SK-N-SH treated with all-trans-retinoic acid at 6 μM for 48 hours (cell line): ENCODE measurements at places on chromosomes 12 and 14.

DNA sequence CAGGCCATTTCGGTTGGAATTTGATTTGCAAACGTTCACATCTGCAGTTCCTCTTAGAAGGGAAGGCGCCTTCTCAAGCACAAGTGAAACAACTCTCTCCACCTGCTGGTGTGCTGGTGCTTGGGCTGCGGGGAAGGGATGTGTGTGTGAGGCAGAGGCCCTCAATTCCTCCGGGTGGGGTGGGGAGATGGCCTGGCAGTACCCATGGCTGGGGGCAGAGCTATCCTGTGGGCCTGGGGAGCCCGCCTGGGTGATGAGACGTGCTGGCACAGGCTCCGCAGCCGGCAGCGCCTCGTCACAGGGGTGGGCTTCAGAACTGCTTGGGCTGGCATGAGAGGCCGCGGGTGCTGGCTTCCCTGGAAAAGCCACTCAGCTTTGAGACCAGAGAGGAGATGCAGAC, 28.9 kb upstream of the TDRD9 start:
- no peak for ATAC-seq

- ATAC-seq, result no peak
Measured at GRCh38 chr12:15782667-15783066, 6.5 kb downstream of the EPS8 start.

- peak; percentile 55 for ATAC-seq
Measured at GRCh38 chr12:83468988-83469908, 782.5 kb downstream of the TMTC2 start.

DNA sequence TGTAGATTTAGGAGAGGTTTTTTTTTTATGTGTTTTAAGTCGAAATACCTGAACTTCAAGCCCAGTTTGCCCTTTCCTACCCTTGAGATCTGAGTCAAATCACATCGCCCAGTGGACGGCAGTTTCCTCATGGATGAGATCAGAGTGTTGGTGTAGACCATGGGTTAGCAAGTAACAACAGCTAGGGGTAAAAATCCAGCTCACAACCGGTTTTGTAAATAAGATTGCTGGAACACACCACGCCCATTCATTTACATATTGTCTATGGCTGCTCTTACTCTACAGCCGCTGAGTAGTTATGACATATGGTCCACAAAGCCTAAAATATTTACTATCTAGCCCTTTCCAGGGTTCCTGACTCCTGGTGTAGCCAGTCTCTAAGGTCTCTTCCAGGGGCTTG, 158.5 kb upstream of the PLEKHG7 start:
- ATAC-seq, result no peak

GRCh38 chr14:68312884-68313610, 479.8 kb downstream of the ZFP36L1 start:
- ATAC-seq, result no peak

GRCh38 chr14:21093769-21094681, 4.4 kb downstream of the ZNF219 start:
- ATAC-seq, result no peak

GRCh38 chr12:77005611-77006098, 59.7 kb downstream of the E2F7 start:
- peak; percentile 73 for ATAC-seq

DNA sequence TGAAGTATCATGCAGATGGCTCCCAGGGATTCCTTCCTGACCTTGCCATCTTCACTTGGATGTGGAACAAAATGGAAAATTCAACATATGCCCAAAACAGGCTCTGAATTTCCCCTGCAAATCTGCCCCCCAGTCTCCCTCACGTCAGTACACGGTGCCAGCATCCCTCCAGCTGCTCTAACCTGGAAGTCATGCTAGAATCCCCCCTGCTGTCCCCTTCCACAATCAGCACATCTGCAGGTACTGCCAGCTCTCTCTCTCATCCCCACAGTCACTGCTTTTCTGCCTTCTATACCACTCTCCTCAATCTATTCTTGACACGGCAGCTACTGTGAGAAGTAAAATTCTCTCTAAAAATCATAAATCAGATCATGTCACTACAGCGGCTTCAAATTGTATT, 21.6 kb downstream of the GALNT6 start:
- ATAC-seq, result no peak

DNA sequence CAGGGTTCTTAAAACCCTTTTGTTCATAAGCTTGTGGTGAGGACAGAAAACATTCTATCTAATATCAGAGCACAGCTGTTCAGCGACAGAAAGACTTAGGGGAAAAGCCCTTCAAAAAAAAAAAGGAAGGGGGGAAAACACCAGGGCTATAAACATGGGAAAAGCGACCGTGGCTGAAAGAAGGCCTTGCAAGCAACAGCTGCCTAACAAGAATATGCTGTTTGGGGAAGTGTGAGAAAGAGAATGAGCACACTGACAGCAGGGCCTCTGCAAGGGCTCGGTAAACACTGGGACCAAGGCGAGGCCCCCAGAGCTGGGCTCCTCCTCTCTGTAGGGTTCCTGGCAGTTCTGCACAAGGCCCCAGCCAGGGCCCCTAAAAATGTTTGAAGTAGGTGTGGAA, 27.4 kb upstream of the CCND2 start:
- no peak for ATAC-seq

GRCh38 chr14:50308363-50308915, 3.6 kb downstream of the L2HGDH start:
- ATAC-seq, result no peak

GRCh38 chr14:73243341-73243740, 6.0 kb downstream of the PAPLN start:
- no peak for ATAC-seq

DNA sequence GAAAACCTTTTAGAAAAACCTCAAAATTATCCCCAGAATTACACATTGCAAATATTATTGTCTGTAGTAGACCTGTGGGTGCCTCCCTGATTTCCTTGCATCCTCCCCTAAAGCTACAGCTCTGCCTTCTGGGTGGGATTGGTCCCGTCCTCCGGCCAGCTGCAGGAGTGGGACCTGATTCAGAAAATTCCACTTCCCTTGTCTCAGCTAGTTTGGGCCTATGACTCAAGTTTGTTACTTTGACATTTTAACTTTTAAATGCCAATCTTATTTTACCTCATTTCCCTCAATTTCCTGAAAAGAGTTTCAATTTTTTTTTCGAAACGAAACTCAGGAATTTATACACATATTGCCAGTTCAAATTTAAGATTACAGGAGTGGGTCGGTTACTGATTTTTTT, 13.2 kb upstream of the SLC41A2 start:
- no peak for ATAC-seq

DNA sequence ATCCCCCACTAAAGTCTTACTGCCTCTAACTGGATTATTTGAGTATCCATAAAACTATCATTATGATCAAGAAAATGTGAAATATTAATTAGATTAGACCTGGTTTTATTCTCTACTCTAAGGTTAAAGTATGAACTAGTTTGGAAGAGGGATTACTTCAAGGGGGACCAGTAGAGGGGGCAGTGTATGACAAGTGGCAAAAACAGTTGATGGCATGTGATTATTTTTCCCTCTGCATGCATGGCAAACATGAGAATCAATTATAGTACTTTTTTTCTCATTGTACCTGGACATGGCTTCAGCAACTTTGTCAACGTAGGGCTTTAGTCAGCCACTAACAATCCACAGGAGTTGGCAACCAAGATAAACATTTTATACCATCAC, 145.0 kb upstream of the SLC38A2 start:
- ATAC-seq, result no peak

GRCh38 chr14:104149617-104150135, 11.3 kb downstream of the KIF26A start:
- peak; percentile 87 for ATAC-seq

DNA sequence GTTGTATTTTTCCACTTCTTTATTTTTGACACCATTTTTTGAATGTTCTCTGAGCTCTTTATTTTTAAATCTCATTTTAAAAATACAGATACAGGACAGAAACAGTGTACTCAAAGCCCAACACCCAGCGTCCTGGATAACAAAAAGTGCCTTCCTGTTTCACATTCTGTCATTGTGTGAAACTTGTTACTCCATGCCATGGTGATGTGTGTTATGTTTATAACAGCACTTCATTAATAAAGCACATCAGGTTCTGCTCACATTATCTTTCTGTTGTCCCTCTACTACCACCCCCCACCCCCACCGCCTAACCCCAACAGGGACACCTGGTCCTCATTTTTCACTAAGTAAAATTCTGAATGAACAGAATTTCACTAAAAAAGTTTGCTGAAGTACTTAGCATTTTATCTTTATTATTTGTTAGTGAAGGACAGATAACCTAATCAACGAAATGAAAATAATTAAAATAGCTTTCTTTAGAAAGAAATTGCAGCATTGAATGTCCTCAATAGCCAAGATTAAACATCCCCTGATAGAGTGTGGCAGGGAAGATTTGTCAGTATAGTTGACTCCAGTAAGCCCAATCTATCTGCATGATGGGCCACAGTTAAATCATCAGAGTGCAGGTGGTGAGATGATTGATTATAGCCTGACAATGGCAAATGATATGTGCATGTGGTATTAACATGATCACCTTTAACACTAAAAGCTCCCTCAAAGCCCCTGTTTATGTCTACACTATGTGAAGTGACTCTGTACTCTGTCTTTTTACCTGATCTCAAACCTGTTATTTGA, 153.9 kb downstream of the ACSS3 start:
- ATAC-seq, result no peak

- no peak for ATAC-seq
Measured at GRCh38 chr12:49556391-49557186, 11.4 kb downstream of the MCRS1 start.

DNA sequence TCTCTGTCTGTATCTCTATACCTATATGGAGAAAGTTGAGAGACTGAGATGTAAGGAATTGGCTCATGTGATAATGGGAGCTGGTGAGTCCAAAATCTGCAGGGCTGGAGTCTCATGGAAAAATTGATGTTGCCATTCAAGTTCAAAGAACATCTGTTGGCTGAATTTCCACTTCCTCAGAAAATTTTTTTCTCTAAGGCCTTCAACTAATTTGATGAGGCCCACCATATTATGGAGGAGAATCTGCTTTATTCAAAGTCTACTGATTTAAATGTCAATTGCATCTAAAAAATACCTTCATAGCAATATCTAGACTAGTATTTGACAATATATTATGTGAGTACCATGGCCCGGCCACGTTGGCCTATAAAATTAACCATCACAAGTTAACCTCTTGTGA, 261.4 kb downstream of the VRK1 start:
- ATAC-seq, result no peak

- no peak for ATAC-seq
Measured at GRCh38 chr12:114764510-114764909, 80.5 kb upstream of the TBX3 start.

GRCh38 chr12:34289431-34290380, 267.4 kb downstream of the ALG10 start:
- no peak for ATAC-seq

GRCh38 chr12:1695886-1696670, 5.2 kb downstream of the ADIPOR2 start:
- ATAC-seq, result no peak

GRCh38 chr12:19338405-19338804, 100.9 kb upstream of the AEBP2 start:
- no peak for ATAC-seq

DNA sequence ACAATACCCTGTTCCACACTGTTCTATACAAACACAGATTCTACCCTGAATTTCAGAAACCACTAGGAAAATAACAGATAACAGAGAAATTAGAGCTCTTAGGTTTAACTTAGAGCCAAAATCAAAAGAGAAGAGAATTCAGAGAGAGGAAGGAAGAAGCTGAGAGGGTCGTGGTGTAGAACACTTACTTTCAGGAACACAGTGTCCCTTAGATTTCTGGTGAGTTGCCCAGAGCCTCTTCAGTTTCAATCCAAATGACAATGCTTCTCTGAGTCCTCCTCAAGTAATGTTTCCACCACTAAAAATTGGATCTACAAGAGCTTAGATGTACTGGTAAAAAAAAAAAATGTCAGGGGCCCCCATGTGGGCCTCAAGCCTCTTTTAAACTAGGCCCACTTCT, 2.6 kb downstream of the YAF2 start:
- ATAC-seq, result no peak

GRCh38 chr14:32047791-32048190, 29.3 kb upstream of the ARHGAP5 start:
- peak; percentile 32; the same call in 1 of the 3 replicates for ATAC-seq

DNA sequence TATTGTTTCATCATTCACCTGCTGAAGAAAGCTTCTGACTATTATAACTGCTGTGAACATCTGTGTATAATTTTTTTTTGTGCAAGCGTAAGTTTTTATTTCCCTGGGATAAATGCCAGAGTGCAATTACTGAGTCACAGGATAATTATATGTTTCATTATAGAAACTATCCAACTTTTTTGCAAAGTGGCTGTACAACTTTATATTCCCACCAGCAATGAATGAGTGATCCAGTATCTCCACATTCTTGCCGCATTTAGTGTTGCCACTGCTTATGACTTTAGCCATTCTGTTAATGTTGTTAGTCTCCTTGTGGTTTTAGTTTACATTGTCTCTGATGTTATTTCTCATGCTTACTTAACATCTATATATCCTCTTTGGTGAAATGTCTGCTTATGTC, 88.1 kb upstream of the CCDC175 start:
- no peak for ATAC-seq

DNA sequence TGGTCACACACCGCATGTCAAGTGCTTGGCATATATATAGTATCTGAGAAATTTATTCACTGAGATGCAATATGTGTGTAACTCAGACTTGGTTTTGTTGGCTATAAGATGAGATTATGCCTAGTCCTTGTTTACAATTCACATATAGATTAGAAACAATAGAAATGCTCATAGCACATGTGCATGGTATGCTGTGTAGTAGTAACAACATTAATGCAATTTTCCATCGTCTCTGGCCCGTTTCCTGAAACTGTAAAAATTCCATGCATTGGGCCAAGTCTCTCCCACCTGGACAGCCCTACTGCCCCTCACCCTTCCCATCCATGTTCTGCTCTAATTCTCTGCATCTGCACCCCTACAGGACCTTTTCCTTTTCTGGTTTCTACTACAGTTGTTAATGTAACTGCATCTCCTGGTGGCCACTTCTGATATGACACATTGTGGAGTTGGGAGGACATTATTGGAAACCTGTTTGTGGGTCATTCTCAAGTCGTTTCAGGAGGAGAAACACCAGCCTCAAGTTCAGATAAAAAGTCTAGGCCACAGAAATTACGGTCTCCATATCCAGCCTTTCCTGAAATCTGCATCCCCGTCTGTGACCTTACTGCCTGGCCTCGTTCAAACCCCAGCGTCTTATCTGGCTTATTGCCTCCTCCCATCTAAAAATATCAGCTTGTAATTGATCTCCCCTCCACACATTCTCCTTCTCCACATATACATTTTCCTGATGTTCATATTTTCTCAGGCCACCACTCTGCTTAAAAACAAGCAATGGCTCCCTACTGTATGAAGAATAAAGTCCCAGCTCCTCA, 37.5 kb downstream of the EMP1 start:
- ATAC-seq, result peak; percentile 94
